ENCODE measurements at places on chromosomes 2 and 18.

GRCh38 chr2:62525549-62526269, 19.7 kb upstream of the TMEM17 start:
- no peak for DNase-seq

DNA sequence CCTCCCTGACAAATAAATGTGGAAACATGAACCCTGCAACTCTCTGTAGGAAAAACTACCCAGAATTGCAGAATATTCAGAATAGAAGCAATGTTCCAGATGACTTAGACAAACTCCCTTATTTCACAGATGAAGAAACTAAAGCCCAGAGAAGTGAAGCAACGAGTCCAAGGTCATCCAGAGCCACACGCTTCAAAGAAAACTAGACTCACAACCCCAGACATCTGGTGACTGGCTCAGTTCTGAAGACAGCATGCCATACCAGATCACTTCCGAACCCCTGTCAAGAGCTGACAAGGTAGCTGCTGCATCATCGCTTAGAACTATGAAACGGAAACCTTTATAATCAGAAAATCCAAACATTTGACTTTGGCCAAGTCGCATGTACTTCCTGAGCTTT, 101.3 kb downstream of the PID1 start:
- no peak for DNase-seq

- DNase-seq = no peak
Measured at GRCh38 chr2:29053223-29053622, 21.1 kb downstream of the PCARE start.

- DNase-seq = peak; percentile 23
Measured at GRCh38 chr2:191115804-191116203, 35.0 kb downstream of the STAT4 start.

DNA sequence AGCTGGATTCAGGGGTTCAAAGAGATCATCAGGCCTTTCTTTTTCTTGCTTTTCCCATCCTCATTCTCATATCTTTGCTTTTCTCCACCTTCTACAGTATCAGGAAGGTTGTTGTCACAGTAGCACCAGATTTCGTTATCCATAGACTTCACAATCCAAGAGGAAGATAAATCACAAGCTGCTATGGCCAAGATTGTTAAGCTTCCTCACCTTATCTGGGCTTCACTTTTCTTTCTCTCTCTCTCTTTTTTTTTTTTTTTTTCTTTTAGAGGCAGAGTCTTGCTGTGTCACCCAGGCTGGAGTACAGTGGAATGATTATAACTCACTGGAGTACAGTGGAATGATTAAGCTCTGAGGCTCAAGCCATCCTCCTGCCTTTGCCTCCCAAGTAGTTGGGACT, 93.5 kb downstream of the TTC27 start:
- DNase-seq = no peak

DNA sequence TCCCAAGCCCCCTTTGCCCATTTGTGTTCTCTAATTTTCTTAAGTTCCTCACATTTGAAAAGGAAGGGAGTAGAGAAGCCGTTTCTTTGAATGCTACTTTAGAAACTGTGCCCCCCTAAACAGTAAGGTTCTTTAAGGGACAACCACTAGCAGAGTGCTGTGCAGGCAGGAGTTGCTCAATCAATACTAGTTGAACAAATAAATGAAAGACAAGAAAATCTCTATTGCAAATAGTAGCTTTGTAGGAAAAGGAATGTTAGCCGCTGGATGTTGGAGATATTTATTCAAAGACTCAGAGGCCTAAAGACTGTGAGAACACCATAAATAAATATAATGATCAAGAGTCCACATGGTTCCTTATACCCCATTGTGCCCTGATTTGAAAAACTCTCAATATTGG, 119.8 kb upstream of the SMAD7 start:
- no peak for DNase-seq

DNA sequence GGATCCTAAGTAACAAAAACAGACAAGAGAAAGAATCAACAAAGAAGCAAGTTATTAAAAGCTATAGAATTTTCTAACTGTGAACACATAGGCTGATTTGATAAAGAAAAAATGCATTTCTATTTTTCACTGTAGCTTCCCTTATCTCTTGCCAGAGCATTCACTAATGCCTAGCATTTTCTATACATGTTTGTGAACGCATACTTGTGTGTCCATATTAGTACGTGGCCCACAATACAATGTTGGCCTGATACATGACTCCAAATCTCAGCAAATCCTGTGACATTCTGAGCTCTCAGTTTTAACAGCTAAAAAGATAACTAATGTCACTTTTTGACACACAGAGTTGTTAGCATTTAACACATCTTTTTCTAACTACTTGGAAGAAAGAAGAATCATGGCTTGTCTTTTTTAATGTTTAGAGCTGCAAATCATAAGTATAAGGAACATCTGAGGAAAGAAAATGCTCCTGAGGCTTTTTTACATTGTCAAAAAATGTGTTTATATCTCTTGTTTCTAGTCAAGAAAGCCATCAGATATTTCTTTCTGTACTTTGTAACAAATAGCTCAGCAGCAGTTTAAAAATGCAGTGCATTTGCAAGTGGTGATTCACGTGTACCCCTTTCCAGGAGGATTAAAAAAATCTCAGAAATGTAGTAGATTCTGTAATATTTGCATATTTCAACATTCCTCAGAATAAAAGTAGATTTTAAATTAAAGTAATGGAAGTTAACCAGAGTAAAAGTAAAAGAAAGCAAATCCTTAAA, 1646.8 kb upstream of the TMEFF2 start:
- DNase-seq = no peak

GRCh38 chr2:146370826-146371225, 1474.0 kb upstream of the ACVR2A start:
- no peak for DNase-seq

- no peak for DNase-seq
Measured at GRCh38 chr2:182521453-182522404, 94.9 kb upstream of the PDE1A start.

- DNase-seq = no peak
Measured at GRCh38 chr2:119240311-119241204, 16.9 kb downstream of the STEAP3 start.

- DNase-seq = no peak
Measured at GRCh38 chr2:10369269-10370255, 66.9 kb downstream of the HPCAL1 start.

GRCh38 chr18:28399781-28400362, 222.9 kb upstream of the CDH2 start:
- DNase-seq = no peak

- DNase-seq = no peak
Measured at GRCh38 chr2:239943991-239944631, 81.0 kb downstream of the NDUFA10 start.

GRCh38 chr2:80548469-80548868, 243.9 kb upstream of the LRRTM1 start:
- DNase-seq = no peak

DNA sequence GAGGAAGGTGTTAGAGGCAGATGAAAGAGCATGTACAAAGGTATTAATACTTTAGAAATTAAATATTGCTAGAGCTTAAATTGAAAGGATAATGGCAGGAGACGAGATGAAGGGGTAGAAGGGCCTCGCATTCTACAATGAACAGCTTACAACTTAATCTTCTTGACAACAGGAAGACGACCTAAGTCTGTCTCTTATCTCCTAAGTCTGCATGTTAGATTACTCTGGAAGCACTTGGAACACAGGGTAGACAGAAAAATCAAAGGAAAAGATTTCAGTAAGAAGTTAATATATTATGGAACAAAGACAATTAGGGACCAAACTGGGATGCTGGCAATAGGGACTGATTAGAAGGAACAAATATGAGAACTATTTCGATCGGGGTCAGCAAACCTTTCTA, 34.9 kb downstream of the SMC6 start:
- DNase-seq = no peak

All from CD4-positive, alpha-beta T cell treated with Interleukin-12 subunit alpha and Interleukin-12 subunit beta, for 1 hour (primary cell).